ENCODE measurements at places on chromosomes 5 and 9.

DNA sequence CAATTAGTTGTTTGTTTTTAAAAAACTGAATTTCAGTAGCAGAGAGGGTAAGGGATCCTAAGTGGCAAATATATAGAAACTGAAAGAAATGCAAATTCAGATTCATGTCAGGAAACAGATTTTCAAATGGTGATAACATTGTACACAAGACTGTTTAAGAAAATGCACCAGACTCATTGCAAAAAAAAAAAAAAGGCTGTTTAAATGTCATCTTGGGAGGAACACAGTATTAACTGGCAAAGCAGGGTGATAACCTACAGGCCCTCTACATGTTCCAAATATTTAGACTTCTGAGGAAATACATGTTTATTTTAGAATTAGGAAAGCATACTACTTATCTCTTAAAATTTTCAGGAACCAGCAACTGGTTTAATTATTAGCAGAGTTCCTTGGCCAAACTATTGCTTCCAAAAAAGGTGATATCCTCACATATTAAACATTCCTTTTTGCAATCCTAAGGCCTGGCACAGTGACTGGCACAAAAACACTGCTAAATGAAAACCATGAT lies 114.5 kb downstream of the TSSK1B start:
- no peak for DNase-seq

DNA sequence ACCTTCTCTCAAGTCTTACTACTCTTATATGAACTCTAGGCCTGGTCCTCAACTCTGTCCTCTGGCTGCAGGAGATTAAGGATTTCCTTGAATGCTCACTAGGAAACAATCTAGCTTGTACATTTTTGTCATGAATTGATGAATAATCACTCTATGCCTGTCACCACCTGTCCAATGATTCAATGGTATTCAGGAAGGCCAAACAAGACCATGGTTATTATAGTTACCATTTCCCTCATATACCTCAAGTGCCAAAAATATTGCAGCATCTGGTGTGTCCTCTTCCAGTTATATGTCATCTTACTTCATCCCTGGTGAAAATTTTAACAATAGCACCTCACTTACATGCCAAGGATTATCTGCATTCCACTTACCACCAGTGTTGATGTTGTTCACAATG lies 179.0 kb upstream of the MOCS2 start:
- no peak for DNase-seq

- DNase-seq = no peak
Measured at GRCh38 chr5:65086234-65086890, 317.6 kb downstream of the CWC27 start.

DNA sequence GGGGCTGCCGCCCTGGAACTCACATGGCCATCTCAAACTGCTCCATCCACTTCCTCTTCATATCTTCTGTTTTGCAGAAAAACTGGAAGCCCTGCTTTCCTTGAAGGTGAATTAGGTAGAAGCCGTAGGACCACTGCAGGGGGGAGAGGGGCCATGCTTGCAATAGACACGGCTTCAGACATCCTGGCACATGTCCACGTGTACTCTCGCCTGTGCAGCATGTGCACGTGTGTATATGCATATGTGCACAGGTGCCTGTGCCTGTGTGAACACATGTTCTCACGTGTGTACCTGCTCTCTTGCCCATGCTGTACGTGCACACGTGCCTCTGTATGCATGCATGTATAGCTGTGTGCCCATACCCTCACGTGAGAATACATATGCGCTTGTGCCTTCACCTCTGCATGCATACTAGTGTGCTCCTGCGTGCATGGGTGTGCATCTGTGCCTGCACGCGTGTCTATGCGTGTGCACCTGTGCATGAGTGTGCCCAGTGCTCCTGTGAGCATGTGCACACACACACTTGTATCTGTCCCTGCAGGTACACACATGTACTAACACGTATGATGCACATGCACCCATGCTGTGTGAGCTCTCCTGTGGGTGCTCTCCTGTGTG lies 47.7 kb upstream of the SARDH start:
- DNase-seq = no peak

DNA sequence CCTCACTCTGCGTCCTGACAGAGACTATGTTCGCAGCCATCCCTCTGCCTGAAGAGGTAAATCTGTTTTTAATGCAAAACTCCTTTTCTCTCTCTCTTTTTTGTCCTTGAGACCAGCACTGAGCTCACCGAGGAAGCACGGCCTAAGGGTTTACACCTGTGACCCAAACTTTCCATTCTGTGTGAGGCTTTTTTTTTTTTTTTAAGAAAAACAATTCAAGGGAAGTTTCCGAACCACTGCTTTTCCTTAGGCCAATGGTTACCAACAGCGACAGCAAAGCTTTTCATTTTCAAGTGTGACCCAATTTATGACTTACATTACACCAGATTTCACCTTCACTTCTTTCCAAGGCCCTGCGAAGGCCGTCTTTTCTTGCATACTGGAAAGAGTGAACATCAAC lies 205.9 kb downstream of the EFNA5 start:
- no peak for DNase-seq

GRCh38 chr9:5364294-5365024 lies 24.8 kb upstream of the RLN1 start:
- DNase-seq = no peak

DNA sequence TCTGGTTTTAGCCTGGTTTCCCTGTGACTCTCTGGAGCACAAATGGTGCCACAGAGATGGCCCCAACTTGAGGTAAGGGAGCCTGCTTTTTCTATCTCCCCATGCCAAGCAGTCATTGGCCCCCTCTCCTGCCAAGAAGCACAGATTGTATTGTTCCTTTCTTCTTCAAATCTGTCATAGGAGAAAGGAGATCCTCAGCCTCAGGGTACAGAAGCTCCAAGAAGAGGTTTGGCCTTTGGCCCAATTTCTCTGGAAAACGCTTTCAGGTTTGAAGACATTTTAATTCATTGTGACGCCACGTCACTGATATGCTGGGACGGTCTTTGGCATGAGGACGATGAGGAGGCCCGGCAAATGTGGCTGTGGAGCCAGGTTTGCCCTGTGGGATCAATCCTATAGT lies 29.2 kb upstream of the PANK3 start:
- DNase-seq = no peak

GRCh38 chr9:489198-490197 lies 274.8 kb downstream of the DOCK8 start:
- DNase-seq = no peak

DNA sequence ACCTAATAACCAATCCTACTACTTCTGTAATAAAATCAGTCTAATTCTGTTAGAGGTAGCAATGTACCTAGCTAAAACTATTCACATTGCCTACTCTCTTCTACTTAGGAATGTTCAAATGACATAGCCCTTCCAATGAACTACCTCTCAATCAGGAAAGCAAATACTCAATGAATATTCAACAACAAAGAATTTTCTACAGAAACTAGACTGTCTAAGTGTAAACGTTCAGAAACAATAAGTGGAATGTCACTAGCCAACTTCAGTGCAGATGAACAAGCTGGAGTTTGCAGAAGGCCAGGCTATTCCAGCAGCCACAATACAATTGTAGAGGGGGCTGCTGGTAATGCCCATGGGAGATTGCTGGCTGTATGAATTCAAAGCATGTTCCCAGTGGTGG lies 743.2 kb upstream of the CDH10 start:
- no peak for DNase-seq

GRCh38 chr5:115180165-115180709 lies 10.5 kb upstream of the TRIM36 start:
- DNase-seq = peak; percentile 19

DNA sequence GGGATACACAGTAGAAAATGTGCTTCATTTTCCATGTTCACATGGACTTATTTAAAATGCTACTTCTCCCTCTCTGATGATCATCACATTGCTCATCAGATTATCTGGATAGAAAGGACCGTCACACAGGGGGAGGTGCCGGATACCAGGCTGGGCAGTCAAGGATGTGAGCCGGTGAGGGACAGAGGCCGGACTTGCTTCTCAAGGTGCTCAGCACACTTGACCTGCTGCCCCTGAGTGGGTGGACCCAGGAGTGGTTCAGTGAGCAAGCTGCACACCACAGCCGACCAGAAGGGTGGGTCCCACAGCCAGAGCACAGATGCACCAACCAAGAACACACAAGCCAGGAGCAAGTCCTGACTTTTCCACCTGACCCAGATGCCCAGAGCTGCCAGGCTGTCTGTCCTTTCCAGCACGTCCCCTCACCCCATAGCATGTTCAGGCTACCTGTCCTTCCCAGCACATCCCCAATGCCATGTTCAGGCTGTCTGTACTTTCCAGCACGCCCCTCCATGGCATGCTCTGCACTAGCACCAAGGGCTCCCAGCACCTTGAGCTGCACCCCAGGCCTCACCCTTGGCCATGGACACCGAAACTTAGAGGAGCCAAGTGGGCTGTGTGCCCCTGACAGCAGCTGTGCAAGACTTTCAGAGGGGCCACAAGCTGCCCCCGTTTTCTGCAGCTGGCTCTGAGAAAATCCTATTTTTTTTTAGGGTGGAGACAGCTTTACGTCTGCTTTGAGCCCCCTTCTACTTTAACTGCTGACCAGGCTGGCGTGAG lies 77.8 kb downstream of the SECISBP2 start:
- DNase-seq = no peak

- peak; percentile 7 for DNase-seq
Measured at GRCh38 chr9:112378328-112379176, 1.4 kb upstream of the HSDL2 start.

DNA sequence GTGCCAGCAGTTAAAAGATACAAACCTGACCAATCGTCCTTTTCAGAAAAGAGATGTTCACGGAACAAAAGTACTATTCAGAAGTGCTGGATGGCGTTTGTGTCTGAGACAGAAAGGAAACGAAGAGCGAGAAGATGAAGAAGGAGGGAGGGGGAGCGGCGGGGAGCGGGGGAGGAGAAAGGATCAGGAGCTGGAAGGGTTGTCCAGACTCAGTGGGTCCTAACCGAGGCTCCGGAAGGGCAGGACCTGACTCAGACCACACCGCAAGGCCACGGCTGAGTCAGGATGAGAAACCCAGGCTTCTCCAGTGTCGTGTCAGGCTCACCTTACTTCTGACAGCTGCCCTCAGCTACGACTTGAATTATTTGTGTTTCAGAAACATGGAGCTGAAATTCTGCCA lies 46.2 kb downstream of the PAX5 start:
- no peak for DNase-seq

- DNase-seq = no peak
Measured at GRCh38 chr5:151496041-151496484, 48.7 kb downstream of the SLC36A1 start.

GRCh38 chr5:83965441-83965840 lies 244.8 kb upstream of the HAPLN1 start:
- DNase-seq = no peak

GRCh38 chr9:75979362-75979761 lies 88.9 kb downstream of the PCSK5 start:
- no peak for DNase-seq

DNA sequence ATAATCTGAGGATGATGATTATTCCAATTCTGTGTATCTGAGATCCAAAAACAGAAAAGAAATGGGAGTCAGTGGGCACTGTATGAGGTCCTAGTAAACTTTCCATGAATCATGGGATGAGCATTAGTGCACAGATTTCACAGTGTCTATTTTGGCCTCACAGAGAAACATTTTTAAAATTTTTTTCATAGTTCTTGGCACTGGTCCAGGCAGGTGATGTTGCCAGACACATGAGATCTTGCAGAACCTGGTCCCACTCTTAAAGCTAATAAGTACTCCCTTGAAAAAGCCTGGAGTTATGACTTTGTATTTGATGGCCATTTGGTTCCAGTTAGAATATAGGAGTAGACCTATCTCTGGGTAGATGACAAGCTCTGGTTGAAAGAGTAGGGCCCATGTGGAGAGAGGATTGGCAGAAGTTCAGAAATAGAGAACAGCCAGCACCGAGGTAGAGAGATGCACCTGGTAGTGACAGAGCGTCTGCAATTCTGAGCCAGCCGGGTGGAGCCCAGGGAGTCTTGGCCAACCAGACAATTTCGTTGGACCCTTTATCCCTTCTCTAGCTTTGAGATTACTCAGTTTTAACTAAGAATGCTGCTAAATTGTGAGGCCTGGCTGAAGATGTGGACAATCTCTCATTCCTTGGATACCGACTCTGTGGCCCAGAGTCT lies 6.3 kb upstream of the TNFSF15 start:
- no peak for DNase-seq

- DNase-seq = no peak
Measured at GRCh38 chr5:72363166-72363802, 43.1 kb downstream of the PTCD2 start.

DNA sequence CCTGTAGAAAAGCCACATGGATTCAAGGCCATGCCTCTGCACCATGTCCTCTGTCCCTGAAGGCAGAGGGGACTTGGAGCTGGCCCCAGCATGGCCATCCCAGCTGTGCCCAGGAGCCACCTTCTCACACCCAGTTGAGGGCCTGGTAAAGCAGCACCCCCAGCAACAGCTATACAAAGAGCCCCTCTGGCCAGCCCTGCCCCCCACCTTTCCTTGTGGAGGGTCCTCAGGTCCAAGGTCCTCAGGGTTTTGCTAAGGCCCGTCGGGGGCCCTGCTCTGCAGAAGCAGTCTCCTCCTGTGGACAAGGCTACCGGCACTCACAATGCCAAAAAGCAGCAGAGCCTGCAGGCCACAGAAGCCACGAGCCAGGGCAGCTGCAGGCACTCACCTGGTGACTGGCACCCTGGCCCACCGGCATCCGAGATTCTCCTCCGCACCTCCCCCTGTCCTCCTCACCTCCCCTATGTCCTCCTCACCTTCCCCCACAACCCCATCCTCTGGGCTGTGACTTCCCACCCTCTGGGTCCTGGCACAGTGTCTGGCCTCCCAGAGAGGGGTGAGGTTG lies 39.9 kb upstream of the LPCAT1 start:
- DNase-seq = no peak

- no peak for DNase-seq
Measured at GRCh38 chr5:10311595-10312425, 4.1 kb upstream of the CMBL start.

Measured in stimulated activated CD8-positive, alpha-beta memory T cell treated with anti-CD3 and anti-CD28 coated beads, Interleukin-12 subunit alpha, Interleukin-12 subunit beta, amount 100 ng/mL, for 4 hours (primary cell).